AG09319 (cell line): ENCODE measurements at places on chromosomes 5 and 9.
A peak's percentile ranks its signal among the peaks of the same experiment; 100 is the strongest.

- DNase-seq = no peak
Measured at GRCh38 chr5:55864606-55865541, 13.7 kb downstream of the IL31RA start.

- no peak for DNase-seq
Measured at GRCh38 chr5:73820326-73820725, 194.3 kb downstream of the ARHGEF28 start.

DNA sequence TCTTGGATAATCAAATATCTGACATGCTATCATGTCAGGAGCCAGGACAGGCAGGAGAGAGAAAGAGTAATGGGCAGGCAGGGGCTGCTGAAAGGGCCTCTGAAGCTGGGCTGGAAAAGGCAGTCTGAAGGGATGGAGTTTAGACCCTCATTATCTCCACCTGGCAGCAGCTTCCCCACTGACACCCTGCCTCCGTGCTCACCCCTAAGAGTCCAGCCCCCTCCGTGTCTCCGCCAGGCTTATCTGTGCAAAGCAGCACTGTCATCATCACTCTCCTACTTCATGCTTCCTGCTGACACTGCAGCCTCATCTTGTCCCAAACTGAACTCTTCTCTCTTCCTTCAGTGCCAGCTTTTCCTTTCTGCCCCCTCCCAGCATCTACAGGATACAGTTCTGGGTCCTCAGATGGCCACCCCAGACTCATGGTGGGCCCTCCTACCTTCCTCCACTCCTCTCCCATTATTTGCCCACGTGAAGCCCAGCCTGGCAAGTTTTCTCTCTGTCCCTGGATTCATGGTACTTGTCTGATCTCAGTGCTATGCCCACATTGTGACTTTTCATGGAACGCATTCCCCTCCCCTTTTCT, 70.9 kb upstream of the KLF9 start:
- no peak for DNase-seq

- DNase-seq = no peak
Measured at GRCh38 chr5:127299678-127300077, 9.1 kb downstream of the MEGF10 start.

DNA sequence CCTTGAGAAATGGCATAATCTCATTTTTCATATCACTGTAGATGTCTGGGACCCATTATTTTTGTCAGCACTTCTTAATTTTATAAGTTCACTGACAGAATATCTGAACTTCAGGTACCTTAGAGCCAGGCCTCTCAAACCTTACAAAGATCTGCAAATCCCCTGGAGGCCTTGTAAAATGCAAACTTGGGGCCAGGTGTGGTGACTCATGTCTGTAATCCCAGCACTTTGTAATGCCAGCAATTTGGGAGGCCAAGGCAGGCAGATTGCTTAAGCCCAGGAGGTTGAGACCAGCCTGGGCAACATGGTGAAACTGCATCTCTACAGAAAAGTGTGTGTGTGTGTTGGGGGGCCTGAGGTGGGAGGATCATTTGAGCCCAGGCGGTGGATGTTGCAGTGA, 30.8 kb downstream of the RASGRF2 start:
- no peak for DNase-seq

GRCh38 chr9:101536938-101537337, 3.3 kb downstream of the RNF20 start:
- DNase-seq = no peak

DNA sequence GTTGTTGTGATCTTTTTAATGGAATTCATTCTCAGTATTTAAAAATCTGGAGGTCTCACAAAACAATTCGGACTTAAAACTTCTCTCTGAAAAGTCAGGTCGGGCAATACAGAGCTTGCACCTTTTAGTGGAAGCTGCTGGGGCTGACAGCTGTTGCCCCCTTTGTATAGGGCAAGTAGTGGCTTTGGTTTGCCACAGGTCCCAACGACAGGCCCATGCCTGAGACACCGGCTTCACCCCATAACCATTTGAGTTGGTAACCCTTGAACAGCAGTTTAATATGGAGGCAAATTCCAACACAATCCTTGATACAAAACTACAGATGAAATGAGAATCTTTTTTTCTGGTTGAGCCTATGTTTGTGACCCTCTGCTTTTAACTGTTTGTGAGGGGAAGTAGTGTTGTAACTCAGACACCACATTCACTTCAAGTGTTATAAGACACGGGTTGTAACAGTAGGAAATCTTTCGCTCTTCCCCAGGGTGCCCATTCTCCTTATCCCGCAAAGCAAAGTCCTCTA, 752 bp upstream of the GLRX start:
- no peak for DNase-seq

- no peak for DNase-seq
Measured at GRCh38 chr5:174338185-174339010, 292.9 kb downstream of the NSG2 start.

DNA sequence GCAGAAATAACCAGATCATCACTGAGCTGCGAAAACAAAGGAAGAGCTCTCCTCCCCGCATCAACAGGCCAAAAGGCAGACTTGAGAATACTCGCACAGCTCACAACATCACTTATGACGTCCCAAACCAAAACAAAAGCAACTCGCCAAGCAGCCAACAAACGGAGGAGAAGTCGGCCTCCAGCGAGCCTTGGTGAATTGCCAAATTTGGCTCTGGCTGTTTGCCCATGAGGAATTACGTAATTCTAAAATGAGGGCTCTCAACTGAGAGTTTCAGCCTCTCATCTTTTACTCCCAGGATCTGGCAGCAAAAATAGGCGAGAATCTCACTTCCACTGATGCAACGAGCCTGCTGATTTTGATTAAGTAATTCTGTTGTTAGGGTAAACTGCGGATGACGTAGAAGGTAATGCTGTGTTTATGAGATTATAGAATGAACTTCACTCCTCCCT, 51.7 kb upstream of the SEMA6A start:
- peak; percentile 8 for DNase-seq

- DNase-seq = peak; percentile 23
Measured at GRCh38 chr5:65329266-65329665, 152.5 kb downstream of the ADAMTS6 start.

- no peak for DNase-seq
Measured at GRCh38 chr5:39946356-39947045, 521.7 kb upstream of the DAB2 start.

DNA sequence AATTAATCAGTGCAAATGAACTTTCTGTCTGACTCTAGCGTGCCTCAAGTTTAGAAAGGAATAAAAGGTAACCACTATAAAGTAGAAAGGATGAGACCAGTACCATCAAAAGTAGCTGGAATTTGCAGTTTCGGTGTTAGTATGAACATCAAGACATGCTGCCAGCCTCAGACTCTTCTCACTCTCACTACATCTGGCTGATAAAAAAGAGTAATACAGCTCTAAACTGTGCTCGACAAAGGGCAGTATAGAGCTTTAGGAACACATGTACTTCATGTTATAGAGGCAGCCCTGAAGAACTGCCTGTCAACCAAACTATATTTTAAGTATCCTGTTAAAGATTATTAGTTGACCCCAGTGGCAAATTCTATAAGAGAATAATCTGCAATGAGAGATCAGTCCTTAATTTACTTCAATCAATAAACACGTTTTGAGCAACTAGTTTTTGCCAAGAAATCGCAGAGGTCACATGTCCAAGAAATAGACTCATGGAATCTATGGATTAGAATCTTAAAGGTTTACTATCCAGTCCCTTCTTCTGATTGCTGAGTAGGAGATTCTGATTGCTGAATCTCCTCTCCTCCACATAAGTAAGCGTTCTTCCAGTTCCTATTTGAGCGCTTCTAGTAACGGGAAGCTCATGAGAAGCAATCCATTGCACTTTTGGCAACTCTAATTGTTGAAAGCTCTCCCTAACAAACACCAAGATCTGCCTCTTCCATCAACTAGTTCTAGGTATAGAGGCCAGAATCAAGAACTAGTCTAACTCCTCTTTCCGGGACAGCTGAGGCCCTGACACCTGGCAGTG, 941 bp downstream of the XPA start:
- DNase-seq = no peak

DNA sequence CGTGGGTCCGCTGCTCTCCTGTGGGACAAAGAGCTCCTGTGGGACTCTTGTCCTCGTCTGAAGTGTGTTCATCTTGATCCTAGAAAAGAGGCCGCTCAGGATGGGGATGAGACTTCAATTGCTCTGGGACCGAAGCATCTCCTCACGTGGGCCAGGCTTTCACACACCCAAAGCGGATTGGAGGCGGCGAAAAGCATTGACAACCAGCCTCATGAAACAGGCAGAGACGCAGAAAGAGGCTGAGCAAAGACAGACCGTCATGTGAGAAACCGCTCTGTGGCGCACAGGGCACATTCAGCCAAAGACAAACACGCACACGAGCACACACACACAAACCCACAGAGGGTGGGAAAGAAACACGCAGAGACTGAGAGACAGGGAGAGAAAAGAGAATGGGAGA, 479.5 kb downstream of the SPATA31A7 start:
- no peak for DNase-seq

GRCh38 chr5:91977579-91977978, 594.5 kb upstream of the ARRDC3 start:
- no peak for DNase-seq

DNA sequence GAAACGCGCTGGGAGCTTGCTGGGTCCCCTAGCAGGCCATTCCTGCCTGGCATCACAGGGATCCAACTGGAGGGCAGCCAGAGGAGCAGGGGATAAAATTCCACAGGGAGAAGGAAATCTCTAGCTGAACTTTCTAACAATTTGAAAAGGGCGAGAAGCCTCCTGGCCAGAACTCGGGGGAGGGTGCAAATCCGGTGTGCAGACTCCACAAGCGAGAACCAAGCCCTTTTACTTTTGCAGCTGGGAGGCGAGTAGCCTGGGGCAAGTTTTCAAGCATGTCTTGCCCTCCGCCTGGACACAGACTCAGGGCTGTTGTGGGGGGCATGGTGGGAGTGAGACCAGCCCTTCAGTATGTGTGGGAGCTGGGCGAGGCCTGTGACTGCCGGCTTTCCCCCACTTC, 14.3 kb upstream of the POU5F2 start:
- DNase-seq = no peak

- no peak for DNase-seq
Measured at GRCh38 chr9:116002624-116003023, 151.0 kb upstream of the PAPPA start.
